Activated T-helper 1 cell treated with anti-CD3 and anti-CD28 coated beads, Interleukin-12 subunit alpha, Interleukin-12 subunit beta, Interleukin-2, Interleukin-4 antibody, amounts not matched to agents 30 ng/mL and 10 ng/mL and 1 ng/mL, durations not matched to agents 14 hours and 24 hours and 36 hours (primary cell): ENCODE measurements at places on chromosomes 3 and 15. TPM values are rescaled to one million over a fixed set of nuclear protein-coding genes. Genes with fewer than 3 reads are reported as not detected.

- no peaks in the 10 kb centered on the region for H3K4me1 ChIP-seq
- DNase-seq = no peak
- no peaks in the 10 kb centered on the region for H3K36me3 ChIP-seq
Measured at GRCh38 chr15:66157507-66157906, 96.0 kb downstream of the MEGF11 start.

GRCh38 chr3:187823746-187824145 is 78.5 kb upstream of the BCL6 start:
- H3K27ac ChIP-seq = no peak overlapping the region
- peaks cover 14% of the 10 kb centered on the region for H3K36me3 ChIP-seq
- no peak for DNase-seq

DNA sequence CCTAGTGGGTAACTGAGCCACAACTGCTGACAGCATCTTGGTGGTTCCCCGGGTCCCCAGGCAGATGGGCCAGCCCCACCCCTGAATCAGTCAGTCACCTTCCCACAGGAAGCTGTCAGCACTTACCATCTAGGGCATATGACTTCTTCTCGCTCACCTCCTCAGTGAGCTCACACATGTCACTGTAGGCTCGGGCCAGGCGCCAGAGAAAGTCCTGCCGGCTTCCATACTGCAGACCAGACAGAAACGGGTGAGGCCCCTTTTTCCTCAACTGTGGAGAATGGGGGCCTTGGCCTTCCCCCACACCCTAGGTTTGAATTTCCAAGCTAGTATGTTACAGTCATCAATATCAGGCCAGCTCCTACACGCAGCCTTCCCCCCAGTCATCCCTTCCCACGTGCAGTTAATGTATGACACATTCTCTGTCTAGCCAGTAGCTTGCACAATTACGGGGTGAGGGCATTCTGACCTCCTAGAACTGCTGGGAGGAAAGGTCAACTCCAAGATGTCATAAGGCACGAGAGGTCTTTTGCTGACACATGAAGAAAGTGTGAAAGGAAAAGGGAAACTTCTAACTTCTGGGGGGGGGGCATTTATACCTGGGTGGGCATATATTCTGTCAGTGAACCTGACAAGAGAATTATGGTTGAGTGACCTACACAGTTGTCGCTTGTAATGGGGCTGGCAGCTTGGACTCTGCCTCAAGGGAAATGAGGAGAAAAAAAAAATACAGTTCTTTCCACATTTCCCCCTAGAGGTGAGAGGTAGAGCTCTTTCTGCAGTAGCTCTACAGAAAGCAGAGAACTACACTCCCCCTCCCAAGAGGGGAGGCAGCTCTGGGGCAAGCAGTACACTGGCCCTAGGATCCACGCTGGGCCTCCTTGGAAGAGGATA is 10.9 kb downstream of the RMDN3 start:
- H3K4me3 ChIP-seq = peak overlapping the region; percentile 60
- peak; percentile 70 for DNase-seq
- no peaks in the 10 kb centered on the region for H3K27me3 ChIP-seq
- peaks cover 43% of the 10 kb centered on the region for H3K4me1 ChIP-seq
- H3K36me3 ChIP-seq = peaks cover 40% of the 10 kb centered on the region

GHSR gene
- total RNA-seq = not detected in 2 replicates

PODXL2 gene
- total RNA-seq = 9.7 and 10.3 TPM in 2 replicates

- H3K27ac ChIP-seq = peak overlapping the region; percentile 31
- H3K36me3 ChIP-seq = peaks cover 24% of the 10 kb centered on the region
- no peak for DNase-seq
- H3K27me3 ChIP-seq = no peaks in the 10 kb centered on the region
- no peak overlapping the region for H3K4me3 ChIP-seq
Measured at GRCh38 chr3:38016847-38017444, 12.5 kb downstream of the PLCD1 start.

DNA sequence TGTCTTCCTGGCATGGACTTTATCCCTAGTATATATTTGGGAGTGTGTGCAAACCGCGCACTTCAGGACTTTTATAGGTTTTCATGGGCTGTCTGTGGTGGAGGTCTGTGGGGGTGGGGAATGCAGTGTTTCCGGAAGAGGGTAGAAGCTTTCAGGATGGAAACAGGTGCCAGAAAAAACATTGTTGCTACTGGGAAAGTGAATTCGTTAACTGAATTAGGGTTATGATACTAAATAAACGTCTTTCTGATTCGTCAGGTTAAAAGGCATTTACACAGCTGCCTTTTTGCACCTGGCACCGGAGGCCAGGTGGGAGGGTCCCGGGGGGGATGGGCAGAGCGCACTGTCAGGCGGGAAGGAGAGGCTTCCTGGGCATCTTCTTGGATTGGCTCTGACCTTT is 62.1 kb downstream of the SLCO3A1 start:
- no peak overlapping the region for H3K4me3 ChIP-seq
- H3K27ac ChIP-seq = no peak overlapping the region
- H3K36me3 ChIP-seq = peaks cover 4% of the 10 kb centered on the region
- H3K4me1 ChIP-seq = peaks cover 6% of the 10 kb centered on the region

- DNase-seq = no peak
- H3K27me3 ChIP-seq = no peaks in the 10 kb centered on the region
Measured at GRCh38 chr15:28260317-28260716, 61.7 kb downstream of the HERC2 start.

HRH1 gene
- total RNA-seq = 0.15 and 0.21 TPM in 2 replicates

- peaks cover 5% of the 10 kb centered on the region for H3K27me3 ChIP-seq
- no peak for DNase-seq
- peaks cover 23% of the 10 kb centered on the region for H3K4me1 ChIP-seq
- H3K27ac ChIP-seq = no peak overlapping the region
Measured at GRCh38 chr15:101455291-101456025, 34.0 kb downstream of the PCSK6 start.

GRCh38 chr15:75648156-75649000 is 666 bp downstream of the SNX33 start:
- peak overlapping the region; percentile 82 for H3K4me3 ChIP-seq
- DNase-seq = no peak
- H3K27ac ChIP-seq = peak overlapping the region; percentile 54
- peaks cover 13% of the 10 kb centered on the region for H3K27me3 ChIP-seq

DNA sequence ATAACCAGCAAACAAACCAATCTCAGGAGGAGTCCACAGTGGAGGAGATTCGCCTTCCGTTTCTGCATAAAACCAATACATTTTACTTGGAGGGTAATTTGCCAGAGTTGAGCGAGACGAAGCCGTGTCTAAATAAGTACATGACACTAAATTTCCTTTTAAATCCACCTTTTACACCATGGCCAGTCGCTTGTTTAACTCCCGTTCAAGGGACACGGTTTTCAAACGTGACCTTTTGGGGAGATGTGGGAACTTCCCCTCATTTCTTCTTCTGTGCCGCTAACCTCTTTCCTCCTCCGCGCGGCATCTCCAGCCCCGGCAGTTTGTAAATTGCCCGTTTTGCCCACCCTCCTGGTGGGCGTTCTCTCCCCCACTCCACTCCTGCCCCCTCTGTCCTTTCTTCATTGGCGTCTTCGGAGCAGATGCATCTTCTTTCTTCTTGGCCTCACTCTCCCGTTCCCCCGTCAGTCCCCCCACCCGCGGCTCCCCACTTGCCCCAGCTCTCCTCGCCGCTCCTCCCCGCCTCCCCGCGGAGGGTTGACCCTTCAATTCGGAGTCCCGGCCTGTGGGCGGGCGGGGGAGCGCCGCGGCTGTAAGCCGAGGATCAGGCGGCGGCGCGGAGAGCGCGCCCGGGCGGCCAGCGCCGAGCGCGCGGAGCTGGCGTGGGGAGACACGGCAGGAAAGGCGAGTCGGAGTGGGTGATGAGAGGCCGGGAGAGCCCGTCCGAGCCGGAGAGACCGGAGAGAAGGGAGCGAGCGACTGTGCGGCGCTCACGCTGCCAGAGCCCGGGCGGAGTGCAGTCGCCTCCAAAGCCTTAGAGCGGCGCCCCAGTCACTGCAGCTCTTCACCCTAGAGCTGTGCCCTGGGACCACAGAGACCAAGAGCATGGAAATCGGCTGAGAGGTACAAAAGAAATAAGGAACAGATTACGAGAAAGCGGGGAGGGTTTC is at the start of gene NLGN1:
NLGN1 (plus strand) TSS at position 584 of the 950 bp plus-strand sequence.
- H3K4me3 ChIP-seq = peak within 1 kb of the TSS; percentile 46
- no peak for DNase-seq
- H3K27me3 ChIP-seq = peaks cover 63% of the 10 kb centered on the region

CACNA2D2 gene
- 0.52 and 0.78 TPM in 2 replicates for total RNA-seq

RASGRP1 gene
- total RNA-seq = 106 and 110 TPM in 2 replicates

DNA sequence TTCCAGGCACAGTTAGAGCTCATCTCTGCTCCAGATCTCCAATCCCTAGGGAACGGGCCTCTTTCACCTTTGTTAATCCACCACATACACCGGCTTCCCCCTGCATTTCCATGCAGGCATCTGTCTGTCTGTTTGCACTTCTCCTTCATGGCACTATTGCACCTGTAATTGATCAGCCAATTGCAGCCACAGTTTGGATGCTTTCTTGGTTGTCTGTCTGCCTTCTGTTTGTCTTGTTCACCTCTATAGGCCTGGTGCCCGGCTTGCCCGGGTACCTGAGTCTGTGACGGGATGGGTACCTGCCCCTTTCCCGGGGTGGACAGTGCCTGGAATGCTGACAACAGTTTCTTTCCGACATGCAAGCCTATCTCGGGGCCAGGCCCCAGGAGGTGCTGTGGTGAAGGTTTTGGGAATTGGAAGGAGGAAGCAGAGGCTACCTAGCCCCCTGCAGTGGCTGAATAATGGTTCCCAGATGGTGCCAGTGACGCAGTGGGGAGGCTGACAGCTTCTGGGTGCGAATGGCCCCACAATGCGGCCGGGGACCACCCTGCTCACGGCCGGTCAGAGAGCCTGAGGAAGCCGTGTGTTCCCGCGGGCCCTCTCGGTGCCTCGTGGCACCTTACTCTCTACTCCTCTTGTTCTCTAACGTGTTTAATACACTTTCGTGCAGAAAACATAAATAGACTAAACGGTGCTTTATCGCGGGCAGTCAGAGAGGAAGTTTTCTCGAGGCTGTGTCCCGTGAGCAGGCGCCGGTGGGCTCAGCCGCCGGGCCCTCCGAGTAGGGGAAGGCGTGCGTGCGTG is 31.3 kb upstream of the RAB6B start:
- H3K4me1 ChIP-seq = peaks cover 5% of the 10 kb centered on the region
- H3K4me3 ChIP-seq = no peak overlapping the region
- peaks cover 30% of the 10 kb centered on the region for H3K27me3 ChIP-seq
- H3K36me3 ChIP-seq = no peaks in the 10 kb centered on the region
- no peak overlapping the region for H3K27ac ChIP-seq

RFT1 gene
- 44.9 and 46.2 TPM in 2 replicates for total RNA-seq

CNTN4 gene
- total RNA-seq = not detected in 2 replicates

DNA sequence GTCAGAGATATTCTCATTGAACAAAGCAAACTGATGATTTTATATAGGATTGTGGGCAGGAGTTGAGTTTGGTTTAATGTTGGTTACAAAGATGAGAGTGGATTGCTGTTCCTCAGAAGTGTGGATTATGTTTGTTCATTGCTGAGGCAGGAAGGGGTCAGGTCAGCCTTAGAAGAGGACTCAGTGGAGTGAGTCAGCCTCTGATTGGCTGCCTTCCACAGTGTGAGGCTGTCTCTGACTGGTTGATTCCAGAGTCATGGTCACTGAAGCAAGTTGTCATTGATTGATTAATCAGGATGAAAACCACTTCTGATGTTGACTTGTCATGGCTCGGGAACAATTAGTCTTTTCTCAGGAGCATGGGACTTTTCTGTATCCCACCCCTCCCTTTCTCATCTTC is 36.2 kb downstream of the KBTBD12 start:
- DNase-seq = no peak
- H3K4me3 ChIP-seq = no peak overlapping the region
- no peaks in the 10 kb centered on the region for H3K36me3 ChIP-seq
- peaks cover 34% of the 10 kb centered on the region for H3K27me3 ChIP-seq

- H3K4me1 ChIP-seq = no peaks in the 10 kb centered on the region
- H3K27ac ChIP-seq = no peak overlapping the region
- H3K4me3 ChIP-seq = no peak overlapping the region
- no peaks in the 10 kb centered on the region for H3K36me3 ChIP-seq
Measured at GRCh38 chr3:24299806-24300626, 194.6 kb downstream of the THRB start.

DNA sequence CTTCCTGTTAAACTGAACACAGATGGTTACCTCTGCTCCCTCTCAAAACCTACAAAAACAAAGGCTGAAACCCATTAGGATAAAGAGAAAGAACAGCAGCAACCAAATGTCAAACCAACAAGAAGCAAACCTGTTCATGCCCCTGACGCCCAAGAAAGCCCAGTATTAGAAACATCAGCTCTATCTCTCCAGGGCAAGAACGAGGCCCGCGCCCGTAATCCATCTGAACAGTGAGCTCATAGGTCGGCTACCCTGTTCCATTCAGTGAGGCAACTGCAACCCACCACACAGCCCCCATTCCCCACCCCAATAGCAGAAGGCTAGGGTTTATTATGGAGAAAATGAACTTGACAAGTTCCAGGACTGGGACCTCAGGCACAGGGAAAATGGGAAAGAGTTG is 10.0 kb downstream of the LSG1 start:
- H3K27ac ChIP-seq = no peak overlapping the region
- H3K4me1 ChIP-seq = peaks cover 27% of the 10 kb centered on the region
- H3K36me3 ChIP-seq = peaks cover 43% of the 10 kb centered on the region
- H3K4me3 ChIP-seq = no peak overlapping the region
- no peaks in the 10 kb centered on the region for H3K27me3 ChIP-seq
- no peak for DNase-seq

NBEAL2 gene
- total RNA-seq = 118 and 119 TPM in 2 replicates

DNA sequence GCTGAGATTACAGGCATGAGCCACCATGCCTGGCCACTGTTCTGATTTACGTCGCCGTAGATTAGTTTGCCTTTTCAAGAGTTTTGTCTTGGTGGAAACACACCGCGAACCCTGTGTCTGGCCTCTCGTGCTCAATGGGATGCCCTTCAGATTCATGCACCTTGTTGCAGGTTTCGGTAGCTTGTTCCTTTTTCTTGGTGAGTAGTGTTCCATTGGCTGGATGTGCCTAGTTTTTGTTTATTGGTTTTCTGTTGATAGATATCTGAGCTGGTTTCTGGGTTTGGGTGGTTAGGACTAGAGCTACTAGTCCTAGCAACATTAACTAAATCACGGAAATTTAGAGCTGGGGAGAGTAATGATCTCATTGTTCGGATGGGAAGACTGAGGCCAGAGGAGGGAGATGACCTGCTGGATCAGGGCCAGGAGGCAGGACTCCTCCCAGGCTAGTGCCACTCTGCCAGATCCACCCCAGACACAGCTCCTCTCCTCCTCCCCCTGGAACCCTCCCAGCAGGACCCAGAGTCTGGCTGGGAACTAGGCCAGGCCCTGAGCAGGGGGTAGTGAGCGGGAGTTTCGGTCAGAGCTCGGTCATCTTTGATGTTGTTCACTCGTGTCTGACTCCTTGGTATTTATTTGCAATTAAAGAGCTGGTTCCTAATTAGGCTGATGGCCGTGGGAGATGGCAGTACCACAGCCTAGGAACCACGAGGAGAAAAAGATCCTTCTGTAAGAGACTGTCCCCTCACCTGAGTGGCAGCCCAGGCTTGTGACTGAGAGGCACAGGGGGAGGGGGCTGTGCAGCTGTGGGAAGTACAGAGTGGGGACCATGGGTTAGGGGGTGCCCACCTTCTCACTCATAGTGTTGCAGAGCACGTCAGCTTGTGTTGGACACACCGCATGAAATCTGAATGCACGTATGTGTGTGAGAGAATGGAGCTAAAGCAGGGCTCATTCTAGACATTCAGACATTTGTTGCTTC is 73.4 kb downstream of the SMAD6 start:
- no peaks in the 10 kb centered on the region for H3K27me3 ChIP-seq
- no peaks in the 10 kb centered on the region for H3K36me3 ChIP-seq
- no peak for DNase-seq
- H3K27ac ChIP-seq = no peak overlapping the region
- no peak overlapping the region for H3K4me3 ChIP-seq

- no peak overlapping the region for H3K4me3 ChIP-seq
- H3K4me1 ChIP-seq = no peaks in the 10 kb centered on the region
- no peak for DNase-seq
- no peak overlapping the region for H3K27ac ChIP-seq
- no peaks in the 10 kb centered on the region for H3K27me3 ChIP-seq
Measured at GRCh38 chr3:50417637-50418033, 58.3 kb upstream of the TMEM115 start.

IL17RB gene
- 0.91 and 1.2 TPM in 2 replicates for total RNA-seq

HSPBAP1 gene
- 8.1 and 8.9 TPM in 2 replicates for total RNA-seq

C3orf20 gene
- total RNA-seq = 0.26 and 0.32 TPM in 2 replicates
